GM12878 (cell line): ENCODE measurements at places on chromosomes 2 and 18. TPM values are rescaled to one million over a fixed set of nuclear protein-coding genes. Genes with fewer than 3 reads are reported as not detected.

DNA sequence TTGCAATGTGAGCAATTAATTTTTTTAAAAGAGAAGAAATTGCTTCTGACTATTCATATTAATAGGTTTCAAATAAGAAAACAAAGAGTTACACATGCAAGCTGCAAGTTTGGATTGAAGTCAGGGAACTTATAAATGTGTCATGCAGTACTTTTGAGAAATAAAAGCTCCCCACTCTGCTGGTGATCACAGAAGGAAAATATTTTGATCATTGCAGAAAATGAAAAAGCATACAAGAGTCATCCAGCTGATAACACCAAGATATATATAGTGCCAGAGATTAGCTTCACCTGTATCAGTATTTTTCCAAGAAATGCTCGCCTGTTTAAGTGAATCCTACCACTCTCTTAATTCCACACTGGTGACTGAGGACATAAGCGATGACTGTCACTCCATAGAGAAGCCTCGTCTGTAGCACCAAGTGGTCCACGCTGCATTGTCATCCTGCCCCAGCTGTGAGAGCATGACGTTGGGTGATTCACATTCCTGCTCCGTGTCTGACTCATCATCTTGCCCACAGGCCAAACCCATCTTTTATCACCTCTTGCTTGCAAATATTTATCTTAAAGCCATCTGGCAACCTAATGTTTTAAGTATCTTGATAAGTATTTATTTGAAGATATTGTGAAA lies 178.0 kb downstream of the ASXL3 start:
- DNase-seq: no peak

GRCh38 chr2:44548221-44549098 lies 186.7 kb downstream of the CAMKMT start:
- no peak for DNase-seq

DNA sequence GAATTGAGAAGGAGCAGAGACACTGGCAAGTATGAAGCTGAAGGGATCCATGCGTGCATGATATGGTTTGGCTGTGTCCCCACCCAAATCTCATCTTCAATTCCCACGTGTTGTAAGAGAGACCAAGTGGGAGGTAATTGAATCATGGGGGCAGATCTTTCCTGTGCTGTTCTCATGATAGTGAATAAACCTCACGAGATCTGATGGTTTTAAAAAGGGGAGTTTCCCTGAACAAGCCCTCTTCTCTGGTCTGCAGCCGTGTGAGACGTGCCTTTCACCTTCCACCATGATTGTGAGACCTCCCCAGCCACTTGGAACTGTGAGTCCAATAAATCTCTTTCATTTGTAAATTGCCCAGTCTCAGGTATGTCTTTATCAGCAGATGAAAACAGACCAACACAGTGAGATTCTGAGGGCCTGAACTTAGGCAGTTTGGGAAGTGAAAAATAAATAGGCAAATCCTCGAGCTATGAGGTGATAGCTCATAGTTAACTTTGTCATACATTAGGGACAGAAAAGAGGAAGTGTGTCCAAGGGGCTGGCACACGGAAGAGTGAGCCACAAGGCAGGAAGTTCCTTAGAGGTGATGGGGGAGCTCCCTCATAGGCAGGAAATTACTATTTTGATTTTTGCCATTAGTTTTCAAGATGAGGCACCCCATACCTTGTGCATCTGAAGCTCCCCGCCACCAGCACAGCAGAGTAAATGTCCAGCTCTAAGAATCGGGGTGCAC lies 658.8 kb upstream of the ID2 start:
- no peak for DNase-seq

DNA sequence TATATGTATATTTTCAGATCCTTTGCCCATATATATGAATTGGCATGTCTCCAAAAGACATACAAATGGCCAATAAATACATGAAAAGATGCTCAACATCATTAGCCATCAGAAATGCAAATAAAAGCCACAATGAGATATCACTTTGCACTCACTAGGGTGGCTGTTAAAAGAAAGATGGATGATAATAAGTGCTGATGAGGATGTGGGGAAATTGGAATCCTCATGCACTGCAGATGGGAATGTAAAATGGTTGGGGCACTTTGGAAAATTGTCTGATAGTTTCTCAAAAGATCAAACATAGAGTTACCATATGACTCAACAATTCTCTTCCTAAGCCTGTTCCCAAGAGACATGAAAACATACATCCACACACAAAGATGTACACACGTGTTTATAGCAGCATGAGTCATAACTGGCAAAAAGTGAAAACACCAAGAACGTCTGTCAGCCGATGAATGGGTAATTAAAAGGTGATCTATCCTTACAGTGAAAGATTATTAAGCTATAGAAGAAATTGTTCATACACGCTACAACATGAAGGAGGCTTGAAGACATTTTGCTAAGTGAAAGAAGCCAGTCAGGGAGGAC lies 19.7 kb downstream of the NGEF start:
- DNase-seq: no peak

GRCh38 chr2:43191947-43192516 lies 34.4 kb downstream of the ZFP36L2 start:
- no peak for DNase-seq

GRCh38 chr2:160247296-160248035 lies 47.4 kb upstream of the ITGB6 start:
- DNase-seq: no peak

DNA sequence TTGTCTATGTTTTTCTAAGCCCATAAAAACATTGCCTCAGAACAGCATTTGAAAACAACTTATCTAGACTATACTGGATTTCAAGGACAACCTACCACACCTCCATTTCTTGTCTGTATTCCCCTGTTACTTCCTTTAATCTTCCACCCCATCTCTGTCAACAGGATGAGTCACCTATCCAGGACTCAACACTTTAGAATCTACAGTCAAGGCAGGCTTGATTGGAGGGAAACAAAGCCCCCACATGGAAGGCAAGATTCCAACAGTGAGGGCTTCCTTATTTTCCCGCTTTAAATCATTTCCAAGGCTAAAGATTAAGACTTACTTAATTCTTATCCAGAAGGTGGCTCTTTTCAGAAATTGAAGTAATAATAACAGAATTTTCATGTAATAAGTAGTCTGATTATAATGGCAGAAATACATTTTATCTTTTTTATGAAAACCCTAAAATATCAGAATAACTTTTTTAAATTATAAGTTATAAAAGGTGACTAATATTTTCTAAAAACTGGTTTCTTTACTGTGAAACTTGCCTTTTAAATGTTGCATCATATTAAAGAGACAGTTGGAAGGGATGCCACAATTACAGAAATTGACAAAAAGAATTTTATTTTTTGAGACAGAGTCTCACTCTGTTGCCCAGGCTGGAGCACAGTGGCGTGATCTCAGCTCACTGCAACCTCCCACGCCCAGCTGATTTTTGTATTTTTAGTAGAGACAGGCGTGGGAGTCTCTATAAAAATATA lies 138.7 kb upstream of the CCDC150 start:
- DNase-seq: no peak

GRCh38 chr18:23369266-23369665 lies 83.8 kb upstream of the RIOK3 start:
- no peak for DNase-seq

GRCh38 chr2:60745761-60746160 lies 10.3 kb upstream of the PAPOLG start:
- DNase-seq: no peak

DNA sequence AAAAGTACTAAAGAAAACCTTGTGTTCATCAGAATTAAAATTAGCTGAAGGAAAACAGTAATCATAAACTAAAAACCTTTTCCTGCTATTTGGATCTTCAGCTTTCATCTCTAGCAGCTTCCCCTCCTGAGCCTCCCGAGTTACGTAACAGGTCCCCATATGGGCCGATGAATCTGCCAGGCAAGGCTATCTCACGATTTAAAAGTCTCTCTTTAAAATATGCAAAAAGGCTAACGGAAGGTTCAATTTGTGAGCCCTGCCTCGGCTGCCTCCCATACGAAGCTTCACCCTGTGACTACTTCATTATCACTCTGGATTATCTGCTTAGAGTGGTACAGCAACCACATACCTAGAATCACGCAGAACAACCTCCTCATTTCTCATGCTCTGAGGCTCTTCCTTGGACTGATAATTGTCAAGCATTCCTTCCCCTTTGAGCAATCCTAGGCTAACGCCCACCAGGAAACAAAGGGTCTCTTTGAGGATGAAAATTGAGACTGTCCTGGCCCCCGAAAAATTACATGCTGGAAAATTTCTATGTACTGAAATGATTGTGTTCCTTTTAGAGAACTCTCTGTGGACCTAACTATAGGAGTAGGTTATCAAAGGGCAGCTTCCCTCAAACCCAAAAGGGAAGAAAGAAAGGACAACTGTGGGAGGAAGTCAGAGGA lies 147.4 kb downstream of the ZEB2 start:
- DNase-seq: no peak

DNA sequence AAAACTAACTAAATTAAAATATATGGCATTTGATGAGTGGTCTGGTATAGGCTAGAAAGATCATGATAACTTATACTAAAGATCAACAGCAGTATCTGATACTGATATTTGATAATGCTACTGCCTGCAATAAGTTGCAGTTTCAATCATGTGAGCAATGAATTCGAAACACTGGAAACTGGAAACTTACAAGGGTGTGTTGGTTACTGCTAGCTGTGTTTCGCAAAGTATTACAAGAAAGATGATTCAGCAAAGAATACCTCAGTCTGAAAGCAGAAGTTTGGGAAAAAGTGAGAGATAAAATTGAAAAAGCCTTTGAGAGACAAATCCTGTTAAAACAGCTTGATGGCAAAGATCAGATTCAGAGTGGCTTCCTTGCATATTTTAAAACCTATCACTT lies 294.5 kb downstream of the CCDC178 start:
- DNase-seq: no peak

DNA sequence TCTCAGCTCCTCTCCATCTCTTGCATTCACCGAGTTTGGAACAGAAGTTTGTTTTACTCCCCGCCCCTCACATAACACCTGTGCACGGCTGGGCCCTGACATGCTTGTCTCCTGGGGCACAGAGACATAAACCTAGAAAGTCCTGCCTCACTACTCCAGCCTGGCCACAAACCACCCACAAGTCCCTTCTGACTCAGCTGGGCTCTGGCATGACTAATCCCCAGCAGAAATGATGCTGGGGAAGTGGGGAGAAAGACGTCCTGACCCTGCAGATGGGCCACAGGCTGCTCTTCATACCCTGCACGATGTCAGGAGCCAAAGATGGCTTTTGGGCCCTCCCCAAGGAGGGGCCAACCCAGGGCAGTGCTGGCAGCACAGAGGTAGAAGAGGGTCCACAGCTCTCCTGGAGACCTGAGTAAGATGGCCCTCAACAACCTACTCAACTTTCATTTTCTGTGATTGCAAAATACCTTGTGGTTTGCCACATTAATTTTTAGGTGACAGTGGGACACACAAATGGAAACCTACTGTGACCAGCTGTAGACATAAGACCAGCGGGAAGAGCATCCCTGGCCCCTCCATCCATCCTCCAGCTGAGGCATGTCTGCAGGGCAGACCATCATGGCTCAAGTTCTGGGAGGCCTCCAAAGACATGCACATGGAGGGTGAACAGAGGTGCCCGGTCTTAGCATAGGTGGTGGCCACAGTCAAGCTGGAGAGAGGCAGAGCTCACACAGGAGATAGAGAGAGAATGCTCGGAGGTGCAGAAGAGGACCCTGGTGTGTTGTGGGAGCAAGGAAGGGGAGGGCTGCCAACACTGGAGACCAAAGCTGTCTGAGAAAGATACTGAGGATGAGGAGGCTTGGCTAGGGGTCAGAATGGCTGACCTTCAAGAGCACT lies 40.0 kb downstream of the DNMT3A start:
- peak; percentile 95 for DNase-seq

DNA sequence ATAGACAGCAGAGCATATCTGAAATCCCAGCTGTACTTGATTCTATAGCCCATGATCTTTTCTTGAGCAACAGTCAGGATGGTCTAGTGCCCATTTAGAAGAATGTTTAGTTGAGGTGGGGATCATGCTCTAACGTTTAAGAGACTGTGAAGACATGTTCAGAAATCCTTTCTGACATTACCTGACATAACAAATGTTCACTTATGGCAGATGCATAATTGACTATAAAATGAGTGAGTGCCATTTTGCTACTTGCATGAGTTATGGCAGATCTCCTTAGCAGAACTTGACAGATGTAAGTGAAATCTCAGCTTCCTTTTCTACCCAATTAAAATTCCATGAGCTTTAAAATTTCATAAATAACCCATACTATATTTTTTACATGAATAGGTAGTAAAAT lies 209.5 kb upstream of the MMADHC start:
- DNase-seq: no peak

DNA sequence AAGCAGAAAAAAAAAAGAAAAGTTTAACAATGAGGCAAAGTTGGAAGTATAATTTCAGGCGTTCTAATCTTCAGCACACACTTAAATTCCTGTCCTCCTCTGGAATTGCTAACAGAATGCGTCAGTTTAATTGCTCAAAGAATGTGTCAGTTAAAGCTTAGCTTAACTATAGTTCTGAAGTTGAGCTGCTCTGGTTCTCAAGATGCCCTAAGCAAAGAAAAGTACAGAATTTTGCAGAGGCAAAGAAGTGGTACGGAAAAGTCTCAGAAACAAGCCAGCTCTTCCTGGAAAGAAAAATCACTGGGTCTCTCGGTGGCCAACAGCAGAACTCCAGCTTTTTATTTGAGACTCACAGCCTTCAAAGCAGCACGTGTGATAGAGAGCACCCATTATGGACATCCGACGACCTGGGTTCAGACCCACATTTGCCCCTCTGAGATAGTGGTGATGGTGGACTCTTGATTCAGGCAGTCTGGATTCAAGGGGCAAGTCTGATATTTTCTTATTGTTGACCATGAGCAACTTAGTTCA lies 22.2 kb upstream of the MYO3B start:
- DNase-seq: no peak

The NR4A2 gene
- 0.45 and 0.46 TPM in 2 replicates for polyA plus RNA-seq

The NAB1 gene
- polyA plus RNA-seq: 10.7 and 11.1 TPM in 2 replicates

The DSC2 gene
- 3.4 TPM in 2 replicates for polyA plus RNA-seq

The OTX1 gene
- 0.23 and 0.35 TPM in 2 replicates for polyA plus RNA-seq

The ACP1 gene
- 212 and 219 TPM in 2 replicates for polyA plus RNA-seq

The USP34 gene
- polyA plus RNA-seq: 27.1 and 33.9 TPM in 2 replicates

The SERPINB13 gene
- not detected in 2 replicates for polyA plus RNA-seq
